ENCODE measurements at places on chromosomes 5 and 9.

- no peak for DNase-seq
Observed at GRCh38 chr5:149371296-149371962, 7.7 kb downstream of the IL17B start.

- DNase-seq: no peak
Observed at GRCh38 chr5:173923218-173924095, 35.3 kb downstream of the CPEB4 start.

GRCh38 chr5:105504-106070 is 13.6 kb downstream of the PLEKHG4B start:
- DNase-seq: no peak

- no peak for DNase-seq
Observed at GRCh38 chr5:59648038-59648831, 245.3 kb downstream of the PDE4D start.

DNA sequence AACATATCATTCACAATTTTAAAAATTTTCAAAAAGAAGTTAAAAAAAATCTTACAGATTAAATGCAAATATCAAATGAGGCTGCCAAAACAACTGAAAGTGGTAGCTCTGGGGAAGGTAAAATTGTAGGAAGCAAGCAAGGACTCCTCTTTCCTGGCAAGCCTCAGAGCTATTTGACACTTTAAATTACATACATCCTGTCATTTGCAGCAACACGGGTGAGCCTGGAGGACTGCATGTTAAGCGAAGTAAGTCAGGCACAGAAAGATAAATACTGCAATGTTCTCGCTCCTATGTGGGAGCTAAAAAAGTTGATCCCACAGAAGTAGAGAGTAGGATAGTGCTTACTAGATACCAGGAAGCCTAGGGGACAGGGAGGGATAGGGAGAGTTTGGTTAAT is 58.0 kb downstream of the LPAR1 start:
- no peak for DNase-seq

DNA sequence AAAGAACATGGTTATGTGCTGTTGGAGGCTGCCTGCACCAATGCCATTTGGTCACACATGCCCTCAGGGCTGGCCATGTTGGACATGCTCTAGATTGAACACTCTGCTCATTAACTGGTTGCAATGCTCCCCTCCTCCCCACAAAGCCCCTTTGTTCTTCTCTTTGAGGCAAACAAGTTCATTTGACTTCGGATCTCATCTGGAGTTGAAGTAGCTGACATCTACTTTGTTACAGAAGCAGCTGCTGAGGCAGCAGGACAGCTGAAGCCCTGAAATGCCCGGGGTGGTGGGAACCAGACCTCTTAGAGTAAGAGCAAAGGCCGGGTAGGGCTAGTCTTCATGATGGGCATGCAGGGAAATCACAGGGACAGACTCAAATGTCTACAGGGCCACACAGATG is 123.5 kb downstream of the APBA1 start:
- no peak for DNase-seq

DNA sequence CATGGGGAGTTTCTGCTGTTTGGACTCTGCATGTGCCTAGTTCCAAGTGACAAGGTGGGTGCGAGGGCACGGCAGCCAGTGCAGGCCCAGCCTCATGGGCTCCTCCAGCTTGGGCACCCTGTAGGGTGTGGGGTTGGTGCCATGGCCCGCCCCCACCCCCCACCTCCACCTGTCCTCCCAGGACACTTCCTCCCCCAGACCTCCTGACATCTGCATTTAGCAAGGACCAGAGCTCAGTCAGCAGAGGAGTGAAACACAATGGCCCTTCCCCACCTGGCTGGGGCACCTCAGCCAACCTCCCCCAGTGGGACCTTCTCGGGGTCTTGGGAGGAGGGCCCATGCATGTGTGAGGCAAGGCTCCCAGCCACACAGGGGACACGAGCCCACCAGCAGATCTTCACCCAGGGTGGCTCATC is 1.9 kb upstream of the NKD2 start:
- no peak for DNase-seq

DNA sequence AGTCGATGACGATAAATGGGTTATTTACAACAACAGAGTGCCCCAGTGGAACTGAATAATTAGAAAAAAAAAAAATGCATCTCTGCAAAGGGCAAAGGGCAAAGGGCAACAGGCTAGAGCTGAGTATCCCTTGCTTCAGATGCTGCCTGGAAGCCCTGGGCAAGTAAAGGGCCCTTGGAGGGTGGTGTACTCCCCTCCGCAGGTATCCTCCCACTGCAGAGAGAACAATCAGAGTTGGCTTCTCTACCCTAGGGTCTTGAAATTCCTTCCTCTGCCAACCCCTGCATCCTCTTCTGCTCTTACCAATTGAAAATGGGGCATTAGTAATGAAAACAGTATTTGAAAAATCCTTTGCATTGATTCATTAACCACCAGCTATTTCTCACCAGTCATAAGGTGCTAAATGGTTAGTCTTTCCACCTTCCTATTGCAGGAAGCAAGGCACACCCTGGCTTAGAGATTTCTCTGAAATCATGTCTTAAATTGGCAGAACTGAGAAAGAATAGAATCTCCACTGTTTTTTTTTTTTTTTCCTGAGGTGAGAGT is 122.6 kb downstream of the SEMA6A start:
- DNase-seq: no peak

DNA sequence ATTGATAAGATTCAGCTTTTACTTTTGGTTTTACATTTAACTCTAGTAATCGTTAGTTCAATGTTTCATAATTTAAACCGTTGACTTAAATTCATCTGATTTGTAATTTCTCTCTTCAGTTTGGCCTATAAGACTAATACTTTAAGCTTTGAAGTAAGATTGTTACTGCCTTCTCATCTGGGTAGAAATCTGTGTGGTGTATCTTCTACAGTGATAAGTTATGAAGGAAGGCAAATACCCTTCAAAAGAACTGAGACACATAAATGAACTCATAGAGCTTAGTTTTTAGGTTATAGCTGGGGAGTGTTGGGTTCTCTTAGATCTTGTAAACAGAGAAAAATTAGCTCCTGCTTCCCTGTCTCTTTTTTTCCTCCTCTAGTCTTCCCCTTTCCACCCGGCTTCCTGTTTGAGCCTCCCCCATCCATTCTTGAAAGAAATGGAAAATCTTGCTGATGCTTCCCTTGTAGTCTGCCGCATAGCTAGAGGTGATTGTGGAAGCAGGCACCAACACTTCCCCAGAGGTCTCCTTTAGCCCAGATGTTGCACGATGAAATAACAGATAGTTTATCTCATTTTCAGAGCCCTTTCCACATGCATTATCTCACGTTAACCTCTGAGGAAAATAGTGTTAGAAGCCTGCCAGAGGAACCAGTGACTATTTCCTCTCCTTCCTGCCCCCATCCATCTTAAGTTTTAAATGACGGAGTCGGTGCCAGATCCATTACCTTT is 2.0 kb upstream of the F2RL2 start:
- no peak for DNase-seq

- no peak for DNase-seq
Observed at GRCh38 chr5:6660688-6661087, 27.4 kb downstream of the SRD5A1 start.

GRCh38 chr5:179791881-179792611 is 1.7 kb upstream of the LTC4S start:
- DNase-seq: no peak

DNA sequence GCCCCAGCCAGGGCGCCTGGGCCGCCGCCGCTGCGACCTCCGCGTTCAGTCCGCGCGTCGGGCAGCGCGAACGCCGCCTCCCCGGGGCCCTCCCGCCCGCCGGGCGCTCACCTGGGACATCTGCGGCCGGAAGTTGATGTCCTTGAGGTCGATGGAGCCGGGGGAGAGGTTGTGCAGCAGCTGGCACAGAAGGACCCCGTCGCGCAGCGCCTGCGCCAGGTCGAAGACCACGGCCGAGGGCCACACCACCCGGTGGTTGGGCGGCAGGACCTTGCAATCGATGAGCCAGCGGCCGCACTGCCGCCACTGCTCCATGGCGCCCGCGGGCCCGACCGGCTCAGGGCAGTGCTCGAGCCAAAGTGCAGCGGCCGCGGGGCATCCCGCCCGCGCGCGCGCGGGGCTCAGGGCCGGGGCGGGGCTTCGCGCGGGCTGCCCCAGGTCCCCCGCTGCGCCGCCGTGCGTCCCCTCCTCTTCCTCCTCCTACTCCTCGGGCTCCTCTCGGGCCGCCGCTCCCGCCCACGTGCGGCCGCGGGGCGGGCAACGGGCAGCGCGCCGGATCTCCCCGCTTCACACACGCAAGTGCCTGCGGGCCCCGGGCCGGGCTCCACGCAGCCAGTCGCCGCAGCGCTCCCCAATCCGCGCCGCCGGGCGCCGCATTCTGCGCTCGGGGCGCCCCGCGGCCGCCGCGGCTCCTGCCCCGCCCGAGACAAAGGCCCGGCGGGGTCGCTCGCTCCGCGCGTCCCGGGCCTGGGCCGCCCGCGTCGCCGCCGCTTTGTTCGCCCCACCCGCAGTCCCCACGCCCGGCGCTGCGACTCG is at the start of gene VAV2:
Gene VAV2 (minus strand): TSS at position 361 of the 816 bp plus-strand sequence. CDS start 46 bp downstream, at position 315.
- DNase-seq: no peak

DNA sequence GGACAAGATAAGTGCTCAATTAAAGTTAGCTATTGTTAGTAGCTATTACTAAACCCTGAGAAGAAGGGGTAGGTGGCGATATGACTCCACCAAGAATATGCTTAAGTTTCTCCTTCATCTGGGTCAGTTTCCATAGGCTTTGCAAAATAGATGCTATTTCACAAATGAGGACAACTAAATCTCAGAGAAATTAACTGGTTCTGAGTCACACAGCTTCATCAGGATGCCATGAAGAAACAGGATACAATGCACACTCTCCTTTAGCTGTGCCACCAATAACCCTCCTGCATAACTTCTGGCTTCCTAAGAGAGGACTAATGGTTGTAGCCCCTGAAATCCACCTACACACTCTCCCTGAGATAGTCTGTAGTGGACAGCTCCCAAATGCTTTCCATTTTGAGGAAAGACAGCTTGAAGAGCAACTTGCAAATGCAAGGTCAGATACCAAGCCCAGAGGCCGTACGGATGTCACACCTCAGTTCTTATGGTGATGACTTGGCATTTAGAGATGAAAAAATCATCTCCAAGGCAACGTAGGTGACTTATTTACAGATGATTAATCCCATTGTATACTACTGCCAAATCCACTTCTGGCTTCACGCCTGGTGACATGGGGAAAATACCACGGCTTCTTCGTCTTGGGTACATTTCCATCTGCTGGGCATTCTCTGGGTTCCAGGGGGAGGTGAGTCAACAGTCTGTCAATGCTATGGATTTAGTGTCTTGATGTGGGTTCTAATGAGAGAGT is 251.4 kb upstream of the IL12B start:
- no peak for DNase-seq

GRCh38 chr9:26243029-26243697 is 564.9 kb upstream of the TUSC1 start:
- no peak for DNase-seq

DNA sequence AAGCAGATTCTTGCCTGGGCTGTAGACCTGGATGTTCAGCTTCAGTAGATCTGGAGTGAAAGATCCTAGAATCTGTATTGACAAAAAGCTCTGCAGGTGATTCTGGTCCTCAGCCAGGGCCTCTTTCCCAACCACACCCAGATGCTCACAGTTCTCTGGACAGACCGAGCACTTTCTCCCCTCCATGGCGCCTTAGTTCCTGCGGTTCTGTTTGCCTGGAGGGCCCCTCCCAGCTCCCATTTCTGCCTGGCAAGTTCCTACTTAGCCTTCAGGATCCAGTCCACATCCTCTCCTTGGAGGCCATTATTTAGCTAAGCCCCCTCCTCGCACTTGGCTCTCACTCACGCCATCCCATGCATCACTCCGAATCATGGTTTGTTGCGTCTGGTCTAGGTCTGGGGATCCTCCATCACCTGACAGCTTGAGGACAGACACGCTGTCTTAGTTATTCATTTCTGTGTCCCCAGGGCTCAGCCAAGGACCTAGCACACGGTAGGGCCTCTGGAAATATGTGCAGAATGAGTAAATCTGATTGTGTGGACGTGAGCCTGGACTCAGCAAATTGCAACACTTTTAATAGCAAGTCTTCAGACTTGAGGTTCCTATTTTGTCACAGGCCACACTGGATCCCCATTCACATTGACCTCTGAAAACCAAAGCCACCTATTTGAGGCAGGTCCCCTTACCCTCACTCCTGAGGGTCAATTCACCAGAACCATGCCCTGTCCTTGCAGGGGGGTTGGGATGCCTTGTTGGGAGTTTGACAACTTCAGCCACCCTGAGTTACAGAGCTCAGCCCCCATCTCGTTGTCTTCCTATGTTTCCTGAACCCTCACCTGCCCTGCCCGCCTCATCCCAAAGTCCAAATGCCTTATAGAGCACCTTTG is 50.7 kb downstream of the COL15A1 start:
- peak; percentile 74 for DNase-seq

DNA sequence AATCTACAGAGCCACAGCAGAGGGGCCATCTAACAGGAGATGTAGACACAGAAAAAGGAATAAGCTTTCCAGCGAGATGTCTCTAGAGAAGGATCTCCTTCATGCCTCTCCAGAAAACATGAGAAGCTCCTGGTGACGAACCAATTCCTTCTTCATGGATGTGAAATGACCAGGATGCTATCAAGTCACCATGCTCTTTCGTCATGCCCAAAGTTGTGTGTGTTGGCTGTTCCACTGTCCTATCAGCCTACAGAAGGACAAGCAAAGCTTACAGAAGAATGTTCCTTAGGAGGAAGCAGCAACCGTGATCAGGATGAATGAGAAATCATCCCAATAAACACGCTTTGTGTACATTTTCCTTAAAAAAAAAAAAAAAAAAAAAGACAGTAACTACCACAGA is 54.4 kb downstream of the ALDH7A1 start:
- DNase-seq: no peak

GRCh38 chr9:93677641-93678136 is 101.3 kb downstream of the PHF2 start:
- peak; percentile 83 for DNase-seq

DNA sequence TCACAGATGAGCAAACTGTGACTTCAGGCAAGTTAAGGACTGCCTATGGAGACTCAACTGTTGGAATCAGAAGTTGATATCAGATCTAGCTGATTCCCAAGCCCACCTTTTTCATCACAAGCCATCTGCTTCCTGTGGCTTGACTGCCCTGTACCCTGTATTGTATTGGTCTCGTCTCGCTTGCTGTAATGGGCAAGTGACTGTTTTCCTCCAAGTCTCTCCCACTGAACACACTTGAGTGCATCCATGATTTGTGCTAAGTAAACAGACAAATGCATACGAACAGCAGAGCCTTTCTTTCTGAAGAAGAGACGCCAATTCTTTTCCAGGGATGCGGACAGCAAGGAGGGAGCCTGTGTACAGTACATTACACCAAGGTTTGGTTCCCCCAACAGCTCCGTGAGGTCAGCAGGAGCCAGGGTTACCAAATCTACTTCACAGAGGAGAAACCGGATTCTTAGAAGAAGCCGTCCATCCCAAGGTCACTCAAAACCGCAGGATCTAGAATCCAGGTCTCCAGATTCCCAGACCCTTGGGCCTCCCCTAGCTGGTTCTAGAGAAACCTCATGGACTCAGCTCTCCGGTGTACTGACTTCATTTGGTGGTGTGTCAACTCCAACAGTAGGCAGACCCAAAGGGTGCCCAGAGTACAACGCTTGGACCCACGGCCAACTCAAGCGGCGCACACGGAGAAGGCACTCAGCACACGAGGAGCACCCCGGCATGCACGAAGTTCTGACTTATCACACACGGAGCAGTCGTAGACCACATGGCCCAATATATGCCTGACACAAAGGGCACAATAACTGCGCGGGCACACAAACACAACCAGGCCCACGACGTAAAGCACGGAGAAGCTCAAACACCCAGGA is 1.1 kb downstream of the BAG1 start:
- no peak for DNase-seq
